Stimulated activated CD8-positive, alpha-beta memory T cell treated with anti-CD3 and anti-CD28 coated beads, Interleukin-15, amount 100 ng/mL, for 1 hour (primary cell): ENCODE measurements at places on chromosomes 2 and 18.

DNA sequence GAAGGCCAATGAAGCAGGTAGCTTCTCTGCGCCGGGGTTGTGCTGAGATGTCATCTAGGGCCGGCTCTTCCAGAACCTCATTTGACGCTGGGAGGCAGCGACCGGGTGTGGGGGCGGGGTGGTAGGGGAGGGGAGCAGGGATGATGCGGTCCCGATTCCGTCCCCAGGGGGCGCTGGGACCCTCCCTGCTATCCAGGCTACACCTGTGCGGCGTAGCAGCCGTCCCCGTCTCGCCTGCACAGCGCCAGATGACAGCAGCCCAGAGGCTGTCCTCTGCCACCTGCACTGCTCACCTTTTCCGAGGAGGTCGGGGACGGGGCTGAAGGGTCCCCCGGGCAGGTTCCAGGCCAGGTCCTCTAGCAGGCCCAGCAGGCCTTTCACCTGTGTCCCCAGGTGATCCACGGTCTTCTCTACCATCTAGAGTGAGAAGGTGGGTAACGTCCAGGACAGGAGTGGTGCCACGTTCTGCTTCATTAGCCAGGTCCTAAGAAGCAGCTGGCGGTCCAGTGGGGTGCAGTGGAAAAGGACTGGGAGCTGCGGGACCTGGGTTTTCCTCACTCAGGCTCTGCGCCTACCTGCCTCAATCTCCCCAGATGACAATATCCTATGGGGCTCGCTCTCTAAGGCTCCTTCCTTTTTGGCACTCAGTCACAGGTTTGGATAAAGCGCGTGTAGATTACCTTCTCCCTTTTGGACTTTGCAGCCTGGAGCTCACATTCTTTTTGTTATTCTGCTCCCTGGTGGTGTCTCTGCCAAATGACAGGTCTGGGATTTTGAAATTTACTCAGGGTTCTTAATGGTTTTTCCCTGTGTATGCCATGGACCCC lies 56.0 kb upstream of the RAB6C start:
- DNase-seq = no peak

- DNase-seq = no peak
Measured at GRCh38 chr18:49757513-49758262, 55.6 kb downstream of the ACAA2 start.

- no peak for DNase-seq
Measured at GRCh38 chr2:239400596-239401066, at the start of gene HDAC4. Gene HDAC4 (minus strand): TSS chr2:239401020. CDS start chr2:239352699, 48,321 bp downstream.

DNA sequence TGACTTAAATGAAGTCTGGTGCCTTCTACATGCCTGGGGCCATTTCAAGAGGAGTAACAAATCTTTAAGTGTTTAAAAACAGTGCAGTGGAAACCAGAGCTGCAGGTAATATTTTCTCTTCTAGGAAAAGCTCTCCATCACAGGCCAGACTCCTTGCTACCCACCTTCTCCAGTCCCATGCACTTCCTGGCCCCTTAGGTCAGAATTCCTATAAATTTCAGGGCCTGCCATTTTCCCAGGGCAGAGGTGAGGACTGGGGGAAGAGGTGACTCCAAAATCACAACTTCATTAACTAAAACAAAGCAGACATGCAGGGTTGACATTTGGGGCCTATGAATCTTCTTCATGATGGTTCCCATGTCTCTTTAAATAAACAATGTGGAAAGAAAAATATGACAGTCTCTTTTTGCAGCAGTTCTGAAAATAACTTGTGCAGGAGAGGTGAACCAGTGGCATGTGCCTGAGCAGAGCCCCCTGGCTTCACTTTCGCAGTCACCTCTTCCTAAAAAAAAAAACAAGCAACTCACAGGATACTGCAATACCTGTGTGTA lies 63.7 kb upstream of the TANC1 start:
- no peak for DNase-seq

- DNase-seq = no peak
Measured at GRCh38 chr2:40690525-40690924, 238.6 kb upstream of the SLC8A1 start.
